ENCODE measurements at places on chromosomes 16 and 17. TPM values are rescaled to one million over a fixed set of nuclear protein-coding genes. Genes with fewer than 3 reads are reported as not detected.

ACSM5 gene
- not detected for total RNA-seq

CCL17 gene
- not detected for total RNA-seq

KIF22 gene
- total RNA-seq, result 24.1 TPM

ANKS4B gene
- 0.42 TPM for total RNA-seq

GJD3 gene
- 0.50 TPM for total RNA-seq

QRICH2 gene
- total RNA-seq, result 2.8 TPM

TMEM88 gene
- total RNA-seq, result 6.6 TPM

WWOX gene
- total RNA-seq, result 12.3 TPM

- no peak for ATAC-seq
These were observed 37.7 kb downstream of the DUSP14 start for GRCh38 chr17:37527249-37527851.

- ATAC-seq, result no peak
These were observed 11.2 kb upstream of the COG7 start for GRCh38 chr16:23464196-23464595.

- no peak for ATAC-seq
These were observed 4.0 kb upstream of the HSD3B7 start for GRCh38 chr16:30980959-30981358.

DNA sequence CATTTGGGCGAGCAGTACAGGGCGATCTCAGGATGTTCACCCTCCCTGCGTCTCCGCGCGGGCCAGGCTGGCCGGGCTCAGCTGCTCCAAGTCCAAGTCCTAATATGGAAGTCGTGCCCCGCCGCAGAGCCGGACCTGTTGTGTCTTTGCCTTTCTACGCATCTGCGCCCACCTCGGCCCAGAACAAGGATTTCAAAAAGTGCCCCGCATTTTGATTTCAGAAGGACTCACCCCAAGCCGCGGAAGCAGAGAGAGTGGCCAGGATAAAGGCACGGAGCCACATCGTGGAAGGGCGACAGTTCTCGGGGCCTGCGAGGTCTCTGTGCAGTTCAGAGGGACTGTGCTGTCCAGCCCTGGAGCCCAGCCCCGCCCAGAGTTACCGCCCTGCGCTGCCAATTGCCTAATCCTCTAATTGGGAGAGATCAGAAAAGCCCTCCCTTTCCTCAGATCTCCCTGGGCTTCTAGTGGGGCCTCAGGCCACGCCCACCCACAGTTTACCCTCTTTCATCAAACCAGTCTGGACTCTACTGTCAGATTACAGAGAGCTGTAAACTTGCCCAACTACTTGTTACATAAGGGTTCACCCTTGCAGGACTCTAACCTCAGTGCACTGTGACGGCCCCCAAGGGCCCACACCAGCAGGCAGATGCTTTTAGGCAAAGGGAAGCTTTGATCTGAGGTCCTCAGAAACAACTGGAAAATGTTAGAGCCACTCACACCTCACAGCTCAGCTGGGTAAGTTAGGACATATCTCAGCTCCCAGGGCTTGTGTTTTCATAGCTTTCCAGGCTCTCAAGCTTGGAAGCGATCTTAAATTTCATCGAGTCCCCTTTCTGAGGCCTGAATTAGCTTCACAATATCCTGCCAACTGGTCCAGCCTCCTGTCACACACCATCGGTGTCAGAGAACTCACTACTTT is at the start of gene CES1:
Gene CES1, minus strand, starts transcription at position 324 of the 919 bp plus-strand sequence. Its CDS starts 41 bp downstream, at position 283.
- ATAC-seq, result peak; percentile 57

DNA sequence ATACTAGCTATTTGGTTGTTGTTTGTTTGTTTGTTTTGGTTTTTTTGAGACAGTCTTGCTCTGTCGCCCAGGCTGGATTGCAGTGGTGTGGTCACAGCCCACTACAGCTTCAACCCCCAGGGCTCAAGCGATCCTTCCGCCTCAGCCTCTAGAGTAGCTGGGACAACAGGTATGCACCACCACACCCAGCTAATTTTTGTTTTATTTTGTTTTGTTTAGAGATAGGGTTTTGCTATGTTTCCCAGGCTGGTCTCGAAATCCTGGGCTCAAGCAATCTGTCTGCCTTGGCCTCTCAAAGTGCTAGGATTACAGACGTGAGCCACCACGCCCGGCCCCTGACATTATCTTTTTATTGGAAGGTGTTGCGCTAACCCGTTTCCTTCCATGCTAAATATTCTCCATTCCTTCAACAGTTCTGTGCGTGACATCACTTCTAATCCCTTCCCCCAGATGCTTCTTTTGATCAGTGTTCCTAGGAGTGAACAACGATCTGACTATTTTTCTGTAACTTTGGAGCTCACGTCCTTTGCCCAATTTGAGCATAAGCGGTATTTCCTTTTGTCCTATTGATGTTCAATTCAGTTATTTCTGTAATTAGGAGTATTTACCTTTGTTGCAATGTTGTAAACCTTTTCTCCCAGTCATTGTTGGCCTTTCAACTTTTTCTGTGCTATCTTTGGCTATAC is 30.2 kb upstream of the EMP2 start:
- ATAC-seq, result no peak

DNA sequence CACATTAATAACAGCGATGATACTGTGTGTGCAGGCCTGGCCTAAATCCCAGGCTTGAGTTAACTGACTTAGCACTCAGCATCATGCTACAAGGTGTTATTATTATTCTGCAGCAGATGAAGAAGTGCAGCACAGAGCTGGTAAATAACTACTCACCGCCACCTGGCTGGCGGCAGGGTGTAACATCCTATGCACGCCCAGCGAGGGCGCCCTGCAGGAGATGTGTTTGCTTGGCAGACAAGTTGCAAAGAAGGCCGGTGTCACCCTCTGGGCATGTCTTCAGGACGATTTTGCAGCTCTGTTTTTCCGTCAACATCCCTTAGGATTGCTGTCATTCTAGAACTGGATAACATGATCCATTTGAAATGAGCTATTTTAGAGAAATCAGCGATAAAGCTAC is 30.1 kb downstream of the DNAH9 start:
- ATAC-seq, result no peak

GRCh38 chr17:1174263-1174880 is 5.4 kb downstream of the ABR start:
- ATAC-seq, result no peak

GRCh38 chr16:69376393-69377059 is 9.3 kb downstream of the TERF2 start:
- no peak for ATAC-seq

DNA sequence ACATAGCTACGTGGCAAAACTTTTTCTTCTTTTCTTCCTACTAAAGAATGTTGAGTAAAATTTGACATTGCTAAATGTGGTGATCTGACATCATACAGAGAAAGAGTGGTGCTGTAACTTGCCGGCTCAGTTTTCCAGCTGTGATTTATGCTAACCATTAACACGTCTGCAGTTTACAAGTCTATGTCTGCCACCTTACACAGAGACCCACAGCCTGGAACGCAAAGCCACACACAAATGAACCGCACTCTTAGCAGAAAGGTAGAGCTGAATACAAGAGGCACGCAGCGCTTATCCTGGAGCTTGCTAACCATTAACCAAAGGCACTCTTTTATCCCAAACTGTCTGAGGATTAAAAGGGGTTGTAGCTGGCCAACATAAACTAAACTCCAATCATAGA is 31.9 kb downstream of the CACNG1 start:
- ATAC-seq, result peak; percentile 70

DNA sequence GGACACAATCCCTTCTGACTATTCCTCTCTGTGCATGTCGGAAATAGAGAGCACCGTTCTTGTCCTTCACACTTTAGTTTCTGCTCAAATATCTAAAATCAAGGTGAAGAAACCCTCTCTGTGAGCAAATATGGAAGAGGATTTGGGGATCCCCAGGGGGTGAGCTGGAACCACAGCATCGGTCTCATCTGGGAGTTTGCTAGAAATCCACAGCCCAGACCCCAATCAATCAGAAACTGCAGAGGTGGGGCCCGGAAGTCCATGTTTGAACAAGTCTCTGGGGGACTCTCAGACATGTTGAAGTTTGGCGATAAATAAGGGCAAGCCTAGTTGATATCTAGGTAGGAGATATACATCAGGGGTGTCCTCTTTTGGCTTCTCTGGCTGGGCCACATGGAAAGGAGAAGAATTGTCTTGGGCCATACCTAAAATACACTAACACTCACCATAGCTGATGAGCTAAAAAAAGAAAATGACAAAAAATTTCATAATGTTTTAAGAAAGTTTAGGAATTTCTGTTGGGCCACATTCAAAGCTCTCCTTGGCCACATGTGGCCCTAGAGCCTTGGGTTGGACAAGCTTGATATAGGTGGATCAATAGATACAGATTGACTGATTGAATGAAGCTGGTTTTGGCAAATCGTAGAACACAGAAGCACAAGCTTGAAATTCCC is 168.0 kb upstream of the FOXF1 start:
- ATAC-seq, result no peak

- no peak for ATAC-seq
These were observed 110.2 kb upstream of the CACNG3 start for GRCh38 chr16:24145927-24146326.

GRCh38 chr17:18151290-18151689 is 32.3 kb upstream of the ALKBH5 start:
- ATAC-seq, result no peak

GRCh38 chr17:81173762-81174155 is 7.7 kb upstream of the AATK start:
- ATAC-seq, result no peak

DNA sequence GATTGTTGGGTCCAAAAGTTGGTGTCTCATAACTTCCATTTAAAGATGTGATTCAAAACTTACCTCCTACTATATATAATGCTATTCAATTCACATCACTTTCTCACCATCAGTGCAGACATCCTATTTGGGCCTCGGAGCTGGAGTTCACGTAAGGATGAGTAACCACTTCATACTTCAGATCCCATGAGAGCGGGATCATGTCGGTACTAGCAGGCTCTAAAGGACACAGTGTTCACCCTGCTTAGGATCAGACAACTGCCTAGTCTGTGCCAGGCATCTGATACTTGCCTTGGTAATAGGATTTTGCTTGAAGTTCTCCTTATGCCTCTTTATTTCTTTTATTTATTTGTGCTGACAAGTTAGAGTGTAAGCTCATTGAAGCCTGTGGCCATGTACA is 39.5 kb downstream of the RBFOX1 start:
- no peak for ATAC-seq

GRCh38 chr16:30889721-30890120 is 4.2 kb downstream of the BCL7C start:
- ATAC-seq, result no peak

DNA sequence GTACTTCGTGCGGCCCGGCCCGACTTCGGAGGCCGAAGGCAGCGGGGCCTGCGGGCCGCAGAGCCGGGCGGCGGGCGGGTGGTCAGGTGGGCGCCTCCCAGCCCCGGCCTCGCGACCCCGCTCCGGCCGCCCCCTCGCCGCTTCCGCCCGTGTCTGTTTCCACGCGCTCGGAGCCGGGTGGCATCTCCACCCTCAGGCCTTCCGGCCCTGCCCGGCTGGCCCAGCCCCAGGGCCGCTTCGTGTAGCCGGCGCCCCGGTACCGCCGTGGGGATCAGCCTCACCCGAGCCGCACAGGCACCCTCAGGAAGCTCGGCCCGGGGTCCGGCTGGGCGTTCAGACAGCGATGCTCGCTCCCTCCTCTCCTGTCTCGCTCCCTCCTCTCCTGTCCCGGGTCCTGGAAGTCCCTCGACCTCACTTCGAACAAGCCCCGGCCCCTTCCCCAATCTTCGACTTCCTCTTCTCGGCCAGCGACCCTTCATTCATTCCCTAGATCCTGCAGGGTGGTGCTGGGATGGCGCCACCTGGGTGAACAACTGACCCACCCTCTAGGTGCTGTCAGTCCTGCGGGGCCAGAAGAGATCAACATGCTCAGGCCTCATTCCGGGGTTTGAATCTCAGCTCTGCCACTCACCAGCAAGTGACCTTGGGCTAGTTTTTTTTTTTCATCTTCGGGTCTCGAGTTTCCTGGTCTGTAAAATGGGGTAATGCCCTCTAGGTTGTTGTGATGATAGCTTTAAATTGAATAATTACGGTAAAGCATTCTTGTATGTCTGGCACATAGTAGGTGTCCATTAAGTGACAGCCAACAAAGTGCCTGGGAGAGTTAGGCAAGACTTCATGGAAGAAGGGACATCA is 610 bp downstream of the VPS4A start:
- peak; percentile 58 for ATAC-seq
